GM04504 (cell line): ENCODE measurements at places on chromosomes 5 and 9.

DNA sequence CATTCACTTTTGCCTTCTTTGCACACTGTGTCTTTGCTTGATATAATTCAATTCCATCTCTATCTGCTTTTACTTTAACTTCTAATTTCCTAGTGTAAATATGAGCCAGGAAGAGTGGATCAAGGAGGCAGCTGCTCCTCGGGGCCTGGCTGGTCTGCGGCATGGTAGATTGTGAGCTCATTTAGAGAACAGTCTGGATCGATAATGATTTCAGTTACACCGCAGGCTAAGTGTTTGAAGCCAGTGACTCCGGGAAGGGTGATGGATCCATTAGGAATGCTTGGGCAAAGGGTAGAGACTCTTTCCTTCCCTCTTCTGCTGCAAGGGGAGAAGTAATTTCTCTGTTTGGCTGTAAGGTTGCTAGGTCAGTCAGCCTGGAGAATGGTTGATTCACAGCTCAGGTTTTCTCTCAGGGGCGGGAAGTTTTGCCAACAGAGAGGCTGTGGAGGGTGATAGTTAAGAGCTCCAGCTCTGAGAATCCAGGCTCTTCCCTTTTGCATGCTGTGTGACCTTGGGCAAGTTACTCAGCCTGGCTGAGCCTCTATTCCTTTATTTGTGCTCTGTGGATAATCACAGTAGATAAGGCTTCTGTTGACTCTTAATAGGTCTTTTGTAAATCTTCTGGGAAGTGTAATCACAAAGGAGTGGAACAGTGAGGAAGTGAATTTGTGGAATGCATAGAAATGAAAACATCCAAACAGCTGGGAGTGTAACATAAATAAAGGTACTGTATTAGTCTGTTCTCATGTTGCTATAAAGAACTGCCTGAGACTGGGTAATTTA lies 99.1 kb downstream of the PTTG1 start:
- no peak for DNase-seq

DNA sequence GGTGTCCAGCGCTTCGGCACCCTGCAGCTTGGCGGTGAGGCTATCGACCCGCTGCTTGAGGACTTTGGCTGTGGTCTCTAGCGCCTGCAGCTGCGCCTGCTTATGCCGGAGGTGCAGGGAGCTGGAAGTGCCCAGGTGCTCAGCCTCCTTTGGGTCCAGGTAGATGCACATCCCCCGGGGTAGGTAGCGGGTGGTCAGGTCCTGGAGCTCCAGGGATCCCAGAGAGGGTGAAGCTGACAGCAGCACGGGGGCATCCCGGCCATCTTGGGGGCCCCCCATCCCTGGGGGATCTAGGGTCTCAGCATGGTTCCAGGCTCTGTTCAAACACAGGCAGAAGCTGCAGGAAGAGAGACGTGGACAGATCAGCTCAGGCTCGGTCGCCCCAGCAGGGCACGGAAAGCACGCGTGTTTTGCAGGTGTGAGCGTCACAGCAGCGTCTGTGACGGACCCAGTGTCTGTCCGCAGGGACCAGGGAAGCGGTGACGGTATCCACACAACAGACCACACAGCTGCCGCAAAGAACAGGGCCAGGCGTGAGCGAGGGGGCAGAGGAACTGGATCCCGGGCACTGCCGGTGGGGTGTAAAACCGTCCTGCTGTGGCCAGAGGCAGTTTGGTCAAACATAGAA lies 17.4 kb downstream of the CCDC187 start:
- no peak for DNase-seq

- DNase-seq, result no peak
Measured at GRCh38 chr5:168645195-168645594, 66.0 kb upstream of the PANK3 start.

GRCh38 chr5:32584646-32585045 lies 711 bp upstream of the SUB1 start:
- no peak for DNase-seq

DNA sequence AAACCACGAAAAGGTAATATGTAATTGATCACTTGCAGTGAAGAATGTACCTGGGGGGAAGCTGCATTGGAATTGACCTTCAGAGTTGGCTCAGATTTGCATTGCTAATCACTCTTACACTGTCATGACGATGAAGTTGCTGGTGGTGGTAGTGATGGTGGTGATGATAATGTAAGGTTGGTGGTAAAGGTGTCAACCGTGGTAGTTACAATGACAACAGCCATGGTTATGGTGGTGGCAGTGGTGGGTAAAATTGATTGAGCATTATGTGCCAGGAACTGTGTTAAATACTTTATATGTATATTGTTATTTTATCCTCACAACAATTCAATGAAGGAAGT lies 282.4 kb downstream of the NR3C1 start:
- DNase-seq, result no peak
